ENCODE measurements at places on chromosomes 12 and 14.

DNA sequence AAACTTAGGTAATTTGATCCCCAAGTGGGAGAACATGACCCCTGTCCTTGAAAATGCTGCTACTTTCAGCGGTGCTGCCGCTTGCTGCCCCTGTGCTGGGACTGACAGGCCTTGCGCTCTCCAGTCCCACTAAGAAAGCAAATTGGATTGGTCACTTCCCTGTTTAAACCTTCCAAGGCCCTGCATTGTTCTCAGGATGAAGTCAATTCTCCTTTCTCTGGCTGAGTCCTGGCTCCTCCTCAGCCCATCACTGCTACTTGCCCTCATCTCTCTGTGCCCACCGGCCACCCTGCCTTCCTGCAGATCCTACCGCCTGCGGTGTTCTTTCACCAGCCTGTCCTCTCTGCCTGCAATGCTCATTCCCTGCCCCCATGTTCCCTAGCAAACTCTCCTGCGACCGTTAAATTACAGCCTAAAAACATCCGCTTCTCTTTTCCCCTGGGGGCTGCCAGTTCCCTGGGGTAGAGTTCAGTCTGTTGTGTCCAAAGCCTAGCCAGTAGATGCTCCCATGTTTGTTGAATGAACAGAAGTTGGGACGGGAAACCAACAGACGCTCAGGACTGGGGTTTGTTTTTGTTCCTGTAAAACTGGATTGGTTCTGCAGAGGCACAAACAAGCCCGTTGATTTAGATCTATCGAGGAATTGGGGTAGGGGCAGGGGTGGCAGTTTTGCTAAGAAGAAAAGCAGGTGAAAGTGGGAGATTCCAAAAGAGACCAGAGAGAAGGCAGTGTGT, 127.3 kb upstream of the HIF1A start:
- DNase-seq, result no peak

DNA sequence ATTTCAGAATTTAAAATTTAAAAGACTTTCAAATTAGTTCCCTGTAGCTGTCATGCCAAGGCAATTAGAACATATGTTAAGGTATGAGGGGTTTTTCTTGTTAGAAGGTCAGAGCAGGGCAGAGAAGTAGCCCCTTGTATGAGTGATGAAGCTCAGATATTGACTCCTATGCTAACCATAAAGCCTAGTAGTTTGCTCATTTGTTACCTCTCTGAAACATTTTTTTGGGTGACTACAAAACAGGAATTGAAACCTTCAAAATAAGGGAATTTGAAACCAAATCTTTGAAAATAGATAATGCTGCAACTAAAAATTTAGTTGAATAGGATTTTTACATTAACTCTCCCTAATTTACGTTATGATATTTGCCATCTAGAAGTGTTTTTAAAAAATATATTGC, 333.5 kb downstream of the NAV3 start:
- DNase-seq, result no peak

DNA sequence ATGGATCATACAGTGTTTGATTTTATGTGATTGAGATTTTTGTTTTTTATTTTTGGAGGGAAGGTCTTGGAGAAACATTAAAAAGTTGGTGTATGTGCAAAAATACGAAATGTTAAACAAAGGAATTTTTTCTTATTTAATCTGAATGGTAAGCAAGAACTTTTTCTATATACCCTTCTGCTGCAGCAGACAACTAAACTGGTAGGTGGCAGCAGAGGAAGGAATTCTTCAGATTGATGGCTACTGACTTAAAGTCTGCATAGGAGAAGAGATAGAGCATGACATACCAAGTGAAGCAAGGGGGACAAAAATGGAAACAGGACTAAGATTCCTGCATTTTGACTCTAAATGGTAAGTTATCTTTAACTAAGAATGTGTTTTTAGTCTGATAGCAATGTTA, 42.0 kb upstream of the A2ML1 start:
- DNase-seq, result peak; percentile 8

GRCh38 chr14:64060199-64060545, 207.4 kb downstream of the SYNE2 start:
- no peak for DNase-seq

GRCh38 chr12:98446060-98446459, 69.3 kb upstream of the TMPO start:
- no peak for DNase-seq

DNA sequence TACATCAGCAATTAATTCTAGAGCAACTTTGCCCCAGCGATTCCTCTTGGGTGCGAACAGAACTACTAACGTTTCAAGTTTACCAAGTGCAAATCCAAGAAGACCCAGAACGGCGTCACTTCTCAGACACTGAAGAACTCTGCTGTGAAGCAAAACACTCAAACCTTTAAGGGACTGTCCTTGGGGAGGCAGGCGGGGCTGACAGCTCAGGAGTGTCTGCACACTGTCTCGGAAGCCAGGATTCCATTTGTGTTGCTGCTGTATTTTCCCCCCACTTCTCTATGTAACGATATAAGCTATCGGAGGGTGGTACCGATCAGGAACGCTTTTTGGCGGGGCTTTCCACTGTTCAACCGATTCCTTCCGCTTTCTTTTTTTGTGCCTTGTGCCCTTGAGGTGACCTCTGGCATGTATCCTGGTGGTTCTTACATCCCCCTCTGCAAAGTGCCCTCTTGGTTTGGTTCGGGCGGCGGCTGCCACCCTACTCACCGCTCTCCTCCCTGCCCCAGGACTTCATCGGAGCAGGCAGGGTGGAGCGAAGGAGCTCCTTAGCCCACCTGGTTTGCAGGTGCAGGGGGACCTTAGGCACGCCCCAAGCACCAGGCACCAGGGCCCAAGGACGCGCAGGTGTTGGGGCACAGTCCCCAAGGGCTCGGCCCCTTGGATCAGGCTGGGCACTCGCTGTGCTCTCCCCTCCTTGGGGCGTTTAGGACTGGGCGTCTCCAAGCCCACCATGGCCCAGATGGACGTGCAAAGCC, 19.2 kb upstream of the MLXIP start:
- no peak for DNase-seq

DNA sequence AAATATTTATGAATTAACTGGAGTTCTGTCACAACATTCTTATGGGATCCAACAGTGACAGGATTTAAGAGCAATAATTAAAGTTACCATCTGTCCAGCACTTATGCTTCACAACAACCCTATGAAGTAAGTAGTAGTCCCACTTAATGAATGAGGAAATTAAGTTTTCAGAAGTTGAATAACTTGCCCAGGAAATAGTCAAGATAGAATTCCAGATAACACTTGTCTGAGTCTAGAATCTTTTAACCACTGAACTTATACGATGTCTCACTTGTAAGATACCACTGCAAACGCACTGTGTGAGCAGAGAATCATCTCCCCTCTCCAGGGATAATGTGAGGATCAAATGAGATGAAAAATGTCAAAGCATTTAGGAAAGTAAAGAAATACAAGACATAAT, 3.3 kb upstream of the TTC9 start:
- DNase-seq, result no peak

GRCh38 chr12:106452309-106452708, 94.8 kb downstream of the POLR3B start:
- no peak for DNase-seq

- DNase-seq, result no peak
These were observed 794.3 kb downstream of the C12orf50 start for GRCh38 chr12:87234898-87235297.

DNA sequence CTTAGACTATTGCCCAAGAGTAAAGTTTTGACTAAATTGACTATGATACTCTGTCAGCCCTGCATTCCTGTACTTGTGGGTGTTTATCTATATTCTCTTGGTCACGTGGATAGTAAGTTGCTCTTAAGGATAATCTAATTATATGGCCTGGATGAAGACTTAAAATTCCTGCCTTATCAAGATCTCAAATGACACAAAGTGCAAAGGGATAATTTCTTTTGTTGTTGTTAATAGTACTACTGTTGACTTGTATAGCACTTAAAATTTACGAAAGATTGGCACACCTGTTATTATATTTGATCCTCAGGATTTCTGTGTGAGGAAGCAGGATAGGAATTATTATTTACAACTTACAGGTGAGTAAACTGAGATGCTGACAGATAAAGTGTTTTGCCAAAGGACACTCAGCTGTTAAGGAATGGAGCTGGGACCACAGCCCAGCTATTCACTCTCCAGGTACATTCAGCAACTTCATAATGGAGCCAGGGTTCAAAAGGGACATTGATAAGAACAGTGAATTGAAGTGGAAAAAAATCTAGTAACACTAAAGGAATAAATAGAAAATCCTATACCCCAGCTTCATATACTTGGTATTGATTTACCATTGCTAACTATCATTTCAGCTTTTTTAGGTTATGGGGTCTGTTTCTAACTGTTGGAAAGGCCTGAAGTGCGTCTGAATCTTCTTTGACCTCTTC, 53.4 kb upstream of the EVL start:
- no peak for DNase-seq

DNA sequence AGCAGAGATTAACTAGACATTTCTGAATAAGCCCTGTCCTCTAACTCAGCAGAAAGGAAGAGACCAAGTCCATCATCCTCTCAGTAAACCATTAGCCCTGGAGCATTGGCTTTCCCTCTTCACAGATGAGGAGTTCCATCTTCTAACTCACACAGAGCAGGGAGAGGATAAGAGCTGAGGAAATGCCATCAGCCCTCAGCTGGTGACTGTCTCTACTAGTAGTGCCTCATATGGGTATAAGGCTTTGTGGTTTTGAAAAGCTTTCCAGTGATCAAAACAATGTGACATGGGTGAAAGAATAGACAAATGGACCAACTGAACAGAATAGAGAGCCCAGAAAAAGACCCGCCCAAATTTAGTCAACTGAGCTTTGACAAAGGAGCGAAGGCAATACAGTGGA, 197.2 kb upstream of the NUDT4 start:
- DNase-seq, result no peak

DNA sequence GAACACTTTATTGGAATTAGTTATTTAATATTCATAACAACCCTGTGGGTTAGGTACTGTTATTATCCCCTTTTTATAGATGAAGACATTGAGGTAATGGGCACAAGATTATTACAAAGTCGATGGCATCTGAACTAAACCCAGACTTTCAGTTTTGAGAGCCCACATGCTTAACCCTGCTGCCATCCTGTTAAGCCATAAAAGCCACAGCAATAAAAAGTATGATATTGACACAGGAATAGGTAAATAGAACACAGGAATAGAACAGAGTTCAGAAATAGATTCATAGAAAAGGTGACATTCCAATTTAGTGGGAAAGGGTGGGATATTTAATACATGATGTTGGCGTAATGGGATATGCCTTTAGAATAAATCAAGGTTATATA, 119.8 kb downstream of the SLC38A1 start:
- no peak for DNase-seq

- DNase-seq, result no peak
These were observed 20.4 kb upstream of the LRFN5 start for GRCh38 chr14:41586237-41586636.

- no peak for DNase-seq
These were observed 204.3 kb upstream of the KRR1 start for GRCh38 chr12:75715682-75716081.

DNA sequence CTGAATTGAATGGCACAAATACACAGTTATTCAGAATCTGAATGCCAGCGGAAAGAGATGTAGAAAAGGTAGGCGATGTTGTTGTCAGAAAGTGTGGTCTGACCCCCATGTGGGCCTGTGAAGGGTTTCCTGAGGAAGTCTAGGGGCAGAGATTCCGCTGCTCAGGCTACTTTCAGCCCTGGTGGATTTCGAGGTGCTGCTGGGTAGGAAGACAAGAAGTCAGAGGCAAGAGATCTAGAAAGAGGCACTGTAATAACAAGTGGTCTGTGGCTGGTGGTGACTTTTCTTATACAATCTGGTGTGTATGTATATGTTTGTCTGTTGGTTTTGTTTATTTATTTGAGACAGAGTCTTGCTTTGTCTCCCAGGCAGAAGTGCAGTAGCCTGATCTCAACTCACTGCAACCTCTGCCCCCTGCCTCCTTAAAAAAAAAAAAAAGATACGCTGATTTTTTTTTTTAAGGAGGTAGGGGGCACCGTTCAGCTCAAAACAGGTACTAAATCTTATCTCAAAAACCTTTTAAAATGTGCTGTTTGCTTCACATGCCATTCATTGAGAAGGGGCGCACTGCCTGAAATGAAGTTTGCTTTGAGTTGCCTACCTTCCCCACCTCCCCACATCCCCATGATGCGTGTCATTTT, 27.1 kb upstream of the MANSC4 start:
- no peak for DNase-seq

- no peak for DNase-seq
These were observed 233.7 kb upstream of the RTL1 start for GRCh38 chr14:101137234-101137633.

GRCh38 chr12:24500421-24500820, 448.5 kb downstream of the BCAT1 start:
- DNase-seq, result no peak

GRCh38 chr12:99147130-99147529, 500.4 kb upstream of the GARIN6 start:
- DNase-seq, result no peak

GRCh38 chr12:3838076-3838475, 35.1 kb downstream of the PARP11 start:
- no peak for DNase-seq

DNA sequence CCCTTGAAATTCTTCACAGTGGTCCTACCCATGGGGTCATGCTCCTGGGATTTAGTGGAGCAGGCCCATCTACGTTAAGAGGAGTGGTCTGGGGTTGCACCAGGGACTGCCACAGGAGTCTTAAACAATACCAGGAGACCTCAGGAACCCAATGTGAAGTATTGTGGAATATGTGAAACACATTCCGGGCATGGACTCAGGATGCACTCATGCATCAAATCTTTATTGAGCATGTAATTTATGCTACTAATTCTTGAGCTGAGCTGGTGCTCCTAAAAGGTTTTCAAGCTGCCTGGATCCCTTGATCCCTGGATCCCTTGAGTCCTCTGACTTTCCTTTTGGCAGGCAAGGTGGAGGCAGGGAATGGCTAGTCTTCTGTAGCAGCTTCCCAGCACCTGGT, 8.8 kb downstream of the SERPINA10 start:
- no peak for DNase-seq

GRCh38 chr14:31712244-31713127, 151.3 kb downstream of the NUBPL start:
- no peak for DNase-seq

DNA sequence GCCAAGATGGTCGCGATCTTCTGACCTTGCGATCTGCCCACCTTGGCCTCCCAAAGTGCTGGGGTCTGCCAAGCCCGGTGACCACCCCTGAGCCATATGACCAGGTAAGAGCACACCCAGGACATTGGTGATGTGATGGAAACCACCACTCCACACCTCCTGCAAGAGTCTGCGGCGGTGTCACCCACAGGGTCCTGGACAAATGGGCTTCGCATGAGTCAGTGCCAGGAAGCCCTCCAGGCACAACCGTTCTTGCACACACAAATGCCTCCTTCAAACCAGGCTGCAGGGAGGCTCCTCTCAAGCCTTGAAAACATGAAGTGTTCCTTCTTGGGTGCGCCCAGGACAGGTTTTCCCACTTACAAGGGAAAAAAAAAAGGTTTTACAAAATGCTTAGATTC, 16.6 kb downstream of the PITPNM2 start:
- no peak for DNase-seq

GRCh38 chr12:124583854-124584253, 16.4 kb upstream of the NCOR2 start:
- DNase-seq, result no peak
